ENCODE measurements at places on chromosomes 11 and 22.

GRCh38 chr22:39935116-39935515, 25.1 kb upstream of the TMA7B start:
- DNase-seq = no peak

DNA sequence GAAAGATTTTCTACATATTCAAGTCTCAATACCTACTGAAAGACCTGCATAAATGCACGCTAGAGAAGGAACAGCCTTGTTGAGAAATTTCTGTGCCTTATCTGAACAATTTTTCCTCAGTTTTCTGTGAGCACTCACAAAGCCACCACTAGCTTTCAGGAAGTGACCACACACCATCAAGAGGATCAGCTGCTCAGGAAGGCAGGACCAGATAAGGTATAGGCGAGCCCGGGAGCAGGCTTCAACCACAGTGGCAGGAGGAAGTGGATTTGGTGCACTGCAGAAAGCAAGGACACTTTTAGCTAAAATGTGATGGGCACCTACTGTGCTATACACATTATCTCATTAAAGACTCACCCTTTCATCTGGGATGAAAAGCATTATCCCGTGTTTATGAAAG, 220.8 kb downstream of the RAB38 start:
- DNase-seq = no peak

DNA sequence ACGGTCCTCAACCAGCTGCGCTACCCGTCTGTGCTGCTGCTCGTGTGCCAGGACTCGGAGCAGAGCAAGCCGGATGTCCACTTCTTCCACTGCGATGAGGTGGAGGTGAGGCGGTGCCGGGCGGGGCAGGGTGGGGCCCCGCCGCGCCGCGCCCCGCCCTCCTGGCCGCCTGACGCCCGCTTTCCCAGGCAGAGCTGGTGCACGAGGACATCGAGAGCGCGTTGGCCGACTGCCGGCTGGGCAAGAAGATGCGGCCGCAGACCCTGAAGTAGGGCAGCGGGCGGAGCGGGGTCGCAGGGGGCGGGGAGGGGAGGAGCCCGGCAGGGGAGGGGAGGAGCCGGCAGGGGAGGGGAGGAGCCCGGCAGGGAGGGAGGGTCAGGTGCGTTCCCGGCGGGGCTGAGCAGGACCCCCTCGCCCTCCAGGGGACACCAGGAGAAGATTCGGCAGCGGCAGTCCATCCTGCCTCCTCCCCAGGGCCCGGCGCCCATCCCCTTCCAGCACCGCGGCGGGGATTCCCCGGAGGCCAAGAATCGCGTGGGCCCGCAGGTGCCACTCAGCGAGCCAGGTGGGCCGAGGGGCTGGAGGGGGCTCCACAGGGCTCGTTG, 14.7 kb downstream of the EPS8L2 start:
- DNase-seq = no peak

DNA sequence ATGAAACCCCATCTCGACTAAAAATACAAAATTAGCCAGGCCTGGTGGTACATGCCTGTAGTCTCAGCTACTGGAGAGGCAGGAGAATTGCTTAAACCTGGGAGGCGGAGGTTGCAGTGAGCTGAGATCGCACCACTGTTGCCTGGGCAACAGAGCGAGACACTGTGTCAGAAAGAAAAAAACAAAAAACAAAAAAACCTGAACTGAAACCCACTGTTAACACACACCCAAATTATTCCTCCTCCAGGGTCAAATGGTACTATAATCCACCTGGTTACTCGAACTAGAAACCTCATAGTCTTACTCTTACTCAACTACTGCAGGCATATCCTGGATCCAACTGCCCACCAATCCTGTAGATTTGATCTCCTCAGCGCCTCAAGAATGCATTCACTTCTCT, 35.5 kb downstream of the USP28 start:
- DNase-seq = no peak

- DNase-seq = no peak
These were observed 316.4 kb downstream of the NTM start for GRCh38 chr11:131686836-131687235.

DNA sequence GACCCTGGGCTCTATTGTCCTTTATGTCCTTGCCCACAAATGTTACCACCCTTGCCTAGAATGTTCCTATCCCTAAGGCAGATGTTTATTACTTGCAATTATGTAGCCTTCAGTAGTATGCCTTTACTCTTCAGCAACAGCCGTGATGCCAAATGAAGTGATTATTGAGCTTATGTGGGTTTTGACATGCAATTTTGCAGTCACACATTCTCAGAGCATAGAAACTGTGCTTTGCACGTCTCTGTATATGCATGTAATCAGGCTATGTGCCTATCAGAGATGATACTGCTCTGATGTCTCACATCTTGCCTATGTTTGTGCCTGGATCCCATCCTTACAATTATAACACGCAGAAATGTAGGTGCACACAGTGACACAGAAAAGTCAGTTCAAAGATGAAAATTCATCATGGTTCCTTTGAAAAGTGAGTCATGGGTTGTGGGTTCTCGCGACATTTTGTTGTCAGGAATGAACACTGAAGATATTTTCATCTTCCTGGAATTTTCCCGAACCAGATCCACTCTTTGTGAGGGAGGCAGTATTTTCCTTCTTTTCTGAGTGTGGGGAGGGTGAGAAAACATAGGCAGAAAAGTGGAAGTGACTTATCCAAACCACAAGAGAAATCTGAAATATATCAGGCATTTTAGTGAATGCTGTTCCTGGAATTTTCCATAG, 81.1 kb downstream of the BMAL1 start:
- no peak for DNase-seq

DNA sequence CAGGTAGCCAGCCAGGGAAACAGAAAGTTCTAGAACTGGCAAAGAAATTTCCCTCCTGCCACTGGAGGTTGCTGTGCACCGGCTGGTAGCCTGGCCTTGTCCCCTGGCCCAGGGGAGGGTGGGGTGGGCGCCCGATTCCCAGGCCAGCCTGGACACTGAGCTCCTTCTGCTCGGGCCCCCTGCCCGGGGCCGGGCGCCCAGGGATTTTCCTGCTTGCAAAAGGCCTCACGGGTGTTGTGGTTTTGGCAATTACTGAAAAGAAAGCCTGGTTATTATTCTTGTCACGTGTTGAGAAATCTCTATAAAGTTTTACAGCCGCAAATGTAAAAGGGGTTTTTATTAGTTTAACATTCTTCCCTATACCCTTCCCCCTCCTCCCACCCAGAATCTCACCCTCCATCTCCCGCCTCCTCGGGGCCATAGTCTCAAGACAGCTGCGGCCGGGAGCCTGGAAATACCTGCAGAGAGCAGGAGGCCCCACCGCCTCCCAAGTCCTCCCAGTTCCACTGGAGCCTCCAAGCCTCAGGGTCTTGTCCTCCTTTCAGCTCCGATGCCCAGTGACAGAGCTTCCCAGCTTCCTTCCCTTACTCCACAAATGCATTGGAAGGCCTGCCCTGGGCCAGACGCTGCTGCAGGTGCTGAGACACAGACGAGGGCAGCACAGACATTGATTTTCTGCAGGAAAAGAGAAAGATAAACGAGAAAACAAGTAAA, 1515.6 kb downstream of the TBC1D22A start:
- no peak for DNase-seq

GRCh38 chr11:107549253-107549953, 16.1 kb downstream of the ALKBH8 start:
- no peak for DNase-seq

GRCh38 chr22:39151329-39151975, 1.0 kb downstream of the CBX7 start:
- DNase-seq = no peak

GRCh38 chr11:64358907-64359711, at the start of gene RPS6KA4:
Gene RPS6KA4 (plus strand): TSS chr11:64359162. CDS start chr11:64359236, 74 bp downstream.
- no peak for DNase-seq
